ENCODE measurements at places on chromosomes 1 and 21.

GRCh38 chr1:26734501-26735058, 38.8 kb downstream of the ARID1A start:
- peak; percentile 36 for DNase-seq

GRCh38 chr1:70222716-70223235, 1.6 kb downstream of the SRSF11 start:
- no peak for DNase-seq

DNA sequence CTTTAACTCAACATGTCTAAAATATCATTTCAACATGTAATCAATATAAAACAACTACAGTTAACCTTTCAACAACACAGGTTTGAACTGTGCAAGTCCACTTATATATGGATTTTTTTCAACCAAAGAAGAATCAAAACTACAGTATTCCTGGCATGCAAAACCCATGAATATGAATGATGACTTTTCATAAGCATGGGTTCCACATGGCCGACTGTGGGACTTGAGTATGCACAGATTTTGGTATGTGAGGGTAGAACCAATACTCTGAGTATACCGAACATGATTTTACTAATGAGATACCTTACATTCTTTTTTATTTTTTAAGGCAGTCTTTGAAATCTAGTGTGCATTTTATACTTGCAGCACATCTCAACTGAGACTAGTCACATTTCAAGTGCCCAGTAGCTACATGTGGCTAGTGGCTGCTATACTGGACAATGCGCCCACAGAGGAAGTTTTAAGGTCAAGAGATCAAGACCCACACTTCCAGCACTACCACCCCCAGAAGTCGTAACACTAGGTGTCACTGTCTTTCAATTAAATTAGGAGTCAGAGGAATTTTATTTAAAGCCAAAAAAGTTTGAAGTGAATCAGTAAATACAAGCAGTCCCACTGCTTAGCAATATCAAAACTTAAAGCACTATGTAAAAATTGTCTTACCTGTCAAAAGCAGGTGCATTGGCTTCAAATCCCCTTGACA, 40.0 kb downstream of the SYNJ1 start:
- no peak for DNase-seq

DNA sequence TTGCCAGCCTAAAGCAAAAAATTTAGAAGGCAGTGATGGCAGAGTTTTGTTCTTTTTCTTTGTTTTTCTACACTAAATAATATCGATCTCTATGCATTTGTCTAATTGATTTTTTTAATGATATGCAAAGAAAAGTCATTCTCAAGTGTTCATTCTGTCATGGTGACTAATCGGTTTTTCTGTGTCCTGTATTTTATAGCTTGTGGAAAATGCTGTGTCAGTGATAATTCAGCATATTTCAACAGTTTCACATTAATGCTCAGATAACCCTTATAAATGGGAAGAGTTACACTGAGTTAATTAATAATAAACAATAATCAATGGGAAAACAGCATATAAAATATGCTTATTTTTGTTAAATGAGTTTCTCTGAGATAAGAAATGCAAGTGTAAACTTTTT, 824.9 kb downstream of the AMY1C start:
- DNase-seq: no peak

- DNase-seq: no peak
These were observed 310.3 kb upstream of the SGIP1 start for GRCh38 chr1:66223681-66224080.

DNA sequence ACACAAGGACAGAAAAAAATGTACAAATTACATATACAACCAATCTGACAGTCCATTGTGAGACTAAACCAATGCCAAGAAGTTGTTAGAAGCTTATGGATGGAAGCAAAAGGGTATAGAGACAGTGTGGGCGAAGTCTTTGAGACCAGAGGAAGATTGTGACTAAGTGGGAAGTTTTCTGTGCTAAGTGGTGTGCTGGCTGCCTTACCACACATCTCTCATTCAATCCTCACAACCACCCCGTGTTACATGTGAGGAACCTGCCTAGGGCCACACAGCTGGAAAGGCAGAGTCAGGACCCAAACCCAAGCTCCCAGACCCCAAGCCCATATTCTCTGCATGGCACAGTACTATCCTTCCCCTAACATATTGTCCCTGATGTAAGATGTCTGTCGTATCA, 53.5 kb upstream of the DUSP10 start:
- DNase-seq: no peak
